ENCODE measurements at places on chromosomes 6 and 20.

DNA sequence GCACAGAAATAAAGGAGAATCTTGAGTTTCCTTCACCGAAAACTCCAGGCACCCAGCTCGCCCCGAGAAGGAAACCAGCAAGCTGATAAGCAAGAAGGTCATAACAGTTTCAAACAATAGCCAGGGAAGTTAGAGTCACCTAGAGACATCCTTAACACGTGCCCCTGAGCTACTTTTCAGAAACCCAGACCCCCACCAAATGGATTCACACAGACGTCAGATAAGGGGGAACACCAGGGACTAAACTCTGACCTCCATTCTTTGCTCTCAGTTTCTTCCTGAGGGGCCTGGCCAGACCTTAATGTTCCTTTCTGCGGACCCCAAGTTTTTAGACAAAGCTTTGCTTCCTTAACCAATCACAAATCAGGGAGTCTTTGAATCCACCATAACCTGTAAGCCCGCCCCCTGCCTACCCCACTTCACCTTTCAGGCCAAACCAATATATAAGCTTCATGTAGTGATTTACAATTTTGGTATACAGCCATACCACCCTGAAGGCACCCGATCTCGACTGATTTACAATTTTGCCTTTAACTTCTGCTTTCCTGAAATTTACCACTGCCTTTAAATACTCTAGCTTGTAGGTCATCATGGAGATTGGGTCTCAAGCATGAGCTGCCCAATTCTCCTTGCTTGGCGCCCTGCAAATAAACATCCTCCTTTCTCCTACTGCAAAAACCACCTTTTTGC lies 11.7 kb downstream of the SOD2 start:
- DNase-seq: no peak

DNA sequence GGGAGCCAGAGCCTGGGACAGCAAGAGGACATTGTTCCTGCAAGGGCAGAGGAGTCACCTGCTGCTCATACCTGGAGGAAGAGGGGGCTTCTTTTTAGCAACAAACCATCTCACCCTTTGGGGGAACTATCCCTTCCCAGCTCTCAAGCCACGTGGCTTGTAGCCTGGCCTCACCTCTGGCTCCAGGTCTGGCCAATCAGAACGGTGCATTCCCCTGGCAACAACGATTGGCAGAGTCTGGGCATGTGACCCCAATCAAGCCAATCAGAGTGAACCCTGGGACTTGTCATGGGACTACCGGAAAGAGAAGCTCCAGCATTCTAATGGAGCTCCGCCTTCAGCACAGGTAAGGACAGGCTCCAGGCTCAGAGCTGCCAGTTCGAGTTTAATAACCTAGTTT lies 33.6 kb downstream of the KCNB1 start:
- no peak for DNase-seq

DNA sequence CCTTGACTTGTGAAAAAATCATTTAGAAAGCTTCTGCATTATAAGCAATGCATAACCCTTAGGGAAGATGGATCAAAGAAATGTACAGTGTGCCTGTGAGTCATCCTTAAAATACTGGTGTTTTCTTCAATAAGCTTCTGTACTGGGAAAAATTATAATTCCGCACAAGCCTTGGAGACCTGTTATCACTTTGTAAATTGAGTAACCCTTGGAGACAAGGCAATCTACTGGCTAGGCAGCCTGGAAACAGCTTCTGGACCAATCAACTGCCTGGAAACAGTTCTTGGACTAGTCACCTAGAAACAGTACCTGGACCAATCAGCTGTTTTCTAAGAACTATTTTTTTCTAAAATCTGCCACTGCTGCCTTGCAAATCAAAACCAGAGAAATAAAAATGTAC lies 25.8 kb upstream of the RNGTT start:
- no peak for DNase-seq

GRCh38 chr6:70520575-70520974 lies 46.2 kb upstream of the SDHAF4 start:
- DNase-seq: peak; percentile 33

DNA sequence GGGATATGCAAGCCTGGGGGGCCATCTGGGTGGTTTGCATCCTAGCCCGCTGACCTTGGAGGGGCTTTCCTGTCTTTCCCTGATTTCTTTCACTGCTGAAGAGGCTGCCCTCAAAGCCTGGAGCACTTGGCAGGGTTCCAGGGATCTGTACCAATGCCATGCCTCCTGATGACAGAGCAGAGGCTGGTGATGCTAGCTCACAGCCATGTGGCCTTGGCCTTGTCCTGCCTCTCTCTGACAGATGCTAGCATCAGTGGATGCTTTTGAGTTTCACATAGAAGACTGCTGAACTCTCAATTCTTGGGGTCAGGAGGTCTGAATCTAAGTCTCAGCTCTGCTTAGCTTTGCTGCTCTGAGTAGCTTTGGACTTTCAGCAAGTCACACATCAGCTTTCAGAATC lies 21.9 kb upstream of the RREB1 start:
- DNase-seq: peak; percentile 88

DNA sequence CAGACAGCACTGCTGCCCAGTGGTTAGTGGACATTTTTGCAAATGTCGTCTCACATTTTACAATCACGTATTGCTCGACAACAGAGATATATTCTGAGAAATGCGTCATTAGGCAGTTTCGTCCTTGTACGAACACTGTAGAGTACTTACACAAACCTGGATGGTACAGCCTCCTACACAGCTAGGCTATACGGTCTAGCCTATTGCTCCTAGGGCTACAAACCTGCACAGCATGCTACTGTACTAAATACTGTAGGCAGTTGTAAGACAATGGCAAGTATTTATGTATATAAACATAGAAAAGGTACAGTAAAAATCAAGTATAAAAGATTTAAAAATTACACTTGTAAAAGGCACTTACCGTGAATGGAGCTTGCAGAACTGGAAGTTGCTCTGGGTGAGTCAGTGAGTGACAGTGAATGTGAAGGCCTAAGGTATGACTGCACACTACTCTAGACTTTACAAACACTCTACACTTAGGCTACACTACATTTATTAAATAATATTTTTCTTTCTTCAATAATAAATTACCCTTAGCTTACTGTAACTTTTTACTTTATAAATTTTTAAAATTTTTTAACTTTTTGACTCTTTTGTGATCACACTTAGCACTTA lies 43.1 kb downstream of the ALDH5A1 start:
- DNase-seq: no peak

GRCh38 chr20:45823949-45824835 lies 2.9 kb downstream of the TNNC2 start:
- DNase-seq: peak; percentile 78

DNA sequence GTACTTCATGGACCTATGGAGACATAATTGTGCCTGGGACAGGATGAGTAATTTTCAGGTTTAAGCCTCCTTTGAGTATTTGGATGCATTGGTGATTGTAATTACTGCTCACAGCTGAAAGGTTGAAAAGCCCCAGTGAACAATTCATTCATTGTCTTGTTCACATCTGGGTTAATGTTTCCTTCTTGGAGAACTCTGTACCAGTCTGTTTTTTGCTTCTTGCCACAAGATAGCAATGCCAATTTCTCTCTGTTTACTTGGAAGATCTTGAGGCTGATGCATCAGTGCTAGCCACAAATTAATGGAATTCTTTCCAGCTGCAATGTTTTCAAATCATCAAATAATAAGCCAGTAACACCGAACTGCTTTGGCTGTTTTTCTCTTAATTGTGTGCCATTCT lies 207.8 kb downstream of the BMP2 start:
- no peak for DNase-seq

DNA sequence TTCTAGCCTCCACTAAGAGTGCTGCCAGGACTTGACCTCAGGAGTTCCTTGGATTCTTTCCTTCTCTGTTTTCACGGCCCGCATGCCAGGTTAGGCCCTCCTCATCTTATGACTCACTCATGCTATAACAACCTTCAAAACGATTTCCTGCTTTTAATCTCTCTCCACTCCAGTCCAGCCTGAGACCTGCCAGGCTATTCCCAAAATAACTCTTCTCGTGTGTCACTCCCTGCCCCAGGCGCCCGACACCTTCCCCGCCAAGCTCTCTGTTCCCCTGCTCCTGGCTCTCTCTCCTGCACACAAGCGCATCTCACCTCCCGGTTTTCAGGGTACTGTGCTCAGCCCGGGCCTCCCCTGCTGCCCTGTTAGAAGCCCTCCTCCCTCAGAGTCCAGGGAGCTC lies 64.1 kb upstream of the RPS6KA2 start:
- DNase-seq: no peak

- DNase-seq: no peak
Observed at GRCh38 chr20:35886537-35886936, 67.8 kb downstream of the SCAND1 start.

- no peak for DNase-seq
Observed at GRCh38 chr6:38420207-38420606, 219.5 kb downstream of the BTBD9 start.

DNA sequence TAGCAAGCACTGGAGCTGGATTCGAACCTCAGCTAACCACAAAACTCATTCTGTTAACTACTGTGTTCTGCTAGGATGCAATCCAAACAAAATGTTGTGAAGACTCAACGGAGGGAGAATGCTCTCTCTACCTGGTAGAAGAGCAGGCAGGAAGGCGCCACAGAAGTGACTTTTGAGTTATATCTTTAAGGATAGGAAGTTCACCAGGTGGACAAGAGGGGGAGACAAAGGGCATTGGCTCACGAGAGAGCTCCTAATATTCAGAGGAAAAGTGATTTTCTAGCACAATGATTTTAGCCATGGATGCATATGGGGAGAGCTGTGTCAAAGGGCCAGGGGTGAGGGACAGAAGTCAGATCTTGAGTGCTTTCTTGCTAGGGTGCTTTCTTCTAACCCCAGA lies 108.4 kb upstream of the MAFB start:
- peak; percentile 20 for DNase-seq

GRCh38 chr6:40436685-40437604 lies 150.2 kb downstream of the LRFN2 start:
- DNase-seq: peak; percentile 16

DNA sequence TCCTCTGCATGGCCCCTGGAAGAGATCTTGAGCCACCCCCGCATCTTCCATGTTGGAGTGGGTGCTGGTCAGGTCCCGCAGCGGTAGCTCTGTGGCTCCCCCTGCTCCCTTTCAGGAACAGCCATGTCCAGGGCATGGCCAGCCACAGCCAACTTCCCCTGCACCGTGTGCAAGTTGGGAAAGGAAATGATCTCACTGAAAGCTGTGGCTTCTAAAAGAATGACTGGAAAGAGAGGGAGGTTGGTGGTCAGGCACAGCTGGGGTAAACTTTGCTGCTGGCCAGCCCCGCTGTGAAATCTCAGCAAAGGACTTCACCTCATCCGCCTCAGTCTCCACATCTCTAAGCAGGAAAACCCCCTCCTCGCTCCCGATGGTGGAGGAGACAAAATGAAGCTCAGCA lies 153.6 kb upstream of the CST7 start:
- no peak for DNase-seq

All from RPMI8226 (cell line).